ENCODE measurements at places on chromosomes 6 and 20. TPM values are rescaled to one million over a fixed set of nuclear protein-coding genes. Genes with fewer than 3 reads are reported as not detected.

The MAK gene
- total RNA-seq = 0.08 TPM

DNA sequence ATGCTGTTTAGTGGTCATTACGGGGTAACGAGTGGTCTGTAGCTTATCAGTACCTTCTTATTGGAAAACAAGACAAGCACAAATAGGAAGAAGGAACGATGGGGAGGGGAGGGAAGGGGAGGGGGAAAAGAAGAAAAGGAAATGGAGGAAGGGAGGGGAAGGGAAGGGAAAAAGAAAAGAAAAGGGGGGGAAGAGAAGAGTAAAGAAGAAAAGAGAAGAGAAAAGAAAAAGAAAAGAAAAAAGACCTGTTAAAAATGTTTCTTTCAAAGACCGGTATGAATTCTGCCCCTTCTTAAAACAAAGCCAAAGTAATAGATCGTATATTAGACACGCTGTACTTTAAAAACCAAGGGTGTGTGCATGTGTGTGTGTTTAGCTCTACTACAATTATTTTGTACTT lies 2.4 kb upstream of the TENT5A start:
- no peak for DNase-seq

DNA sequence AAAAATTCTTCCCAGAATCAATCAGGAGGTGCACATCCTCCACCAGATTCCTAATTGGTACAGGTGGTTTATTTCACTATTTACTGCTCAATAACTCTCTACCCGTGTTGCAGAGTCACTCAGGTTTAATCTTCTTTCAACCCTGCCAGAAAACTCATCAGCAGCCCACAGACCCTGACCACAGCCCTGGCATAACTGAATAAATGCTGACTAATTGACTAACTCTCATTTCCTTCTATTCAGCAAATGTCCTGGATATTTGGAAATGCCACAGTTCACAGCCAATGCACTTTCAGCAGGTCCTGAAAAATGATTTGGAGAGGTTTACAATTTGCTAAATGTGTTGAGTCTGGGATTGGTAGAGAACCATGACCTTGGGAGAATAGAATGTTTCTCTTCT lies 62.3 kb downstream of the TRMT6 start:
- no peak for DNase-seq

The PCK1 gene
- 0.56 TPM for total RNA-seq

The RSPO4 gene
- total RNA-seq = not detected

- no peak for DNase-seq
Observed at GRCh38 chr6:120686492-120686891, 647.8 kb downstream of the TBC1D32 start.

DNA sequence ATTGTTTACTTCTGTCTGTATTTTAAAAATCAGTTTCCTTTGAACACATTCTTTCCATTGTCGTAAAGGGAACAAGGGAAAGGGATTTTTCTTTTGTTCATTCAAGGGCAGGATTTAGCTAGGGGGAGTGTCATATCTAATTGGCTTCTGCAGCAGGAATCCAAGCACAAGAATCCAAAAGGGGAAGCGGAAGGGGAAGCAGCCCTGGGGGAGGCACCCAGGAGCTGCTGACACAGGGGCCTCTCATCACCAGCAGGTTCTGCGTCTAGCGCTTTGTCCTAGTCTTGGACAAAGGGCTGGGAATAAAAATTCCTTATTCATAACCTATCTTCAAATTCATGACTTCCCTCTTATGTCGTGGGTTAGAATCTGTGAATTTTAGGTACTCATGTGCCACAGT lies 13.7 kb downstream of the RIPK1 start:
- DNase-seq = no peak

The PHIP gene
- total RNA-seq = 26.5 TPM

GRCh38 chr6:52310932-52311331 lies 26.4 kb upstream of the MCM3 start:
- no peak for DNase-seq

The TSPO2 gene
- not detected for total RNA-seq

- DNase-seq = no peak
Observed at GRCh38 chr20:37350649-37351574, 5.0 kb downstream of the SRC start.

DNA sequence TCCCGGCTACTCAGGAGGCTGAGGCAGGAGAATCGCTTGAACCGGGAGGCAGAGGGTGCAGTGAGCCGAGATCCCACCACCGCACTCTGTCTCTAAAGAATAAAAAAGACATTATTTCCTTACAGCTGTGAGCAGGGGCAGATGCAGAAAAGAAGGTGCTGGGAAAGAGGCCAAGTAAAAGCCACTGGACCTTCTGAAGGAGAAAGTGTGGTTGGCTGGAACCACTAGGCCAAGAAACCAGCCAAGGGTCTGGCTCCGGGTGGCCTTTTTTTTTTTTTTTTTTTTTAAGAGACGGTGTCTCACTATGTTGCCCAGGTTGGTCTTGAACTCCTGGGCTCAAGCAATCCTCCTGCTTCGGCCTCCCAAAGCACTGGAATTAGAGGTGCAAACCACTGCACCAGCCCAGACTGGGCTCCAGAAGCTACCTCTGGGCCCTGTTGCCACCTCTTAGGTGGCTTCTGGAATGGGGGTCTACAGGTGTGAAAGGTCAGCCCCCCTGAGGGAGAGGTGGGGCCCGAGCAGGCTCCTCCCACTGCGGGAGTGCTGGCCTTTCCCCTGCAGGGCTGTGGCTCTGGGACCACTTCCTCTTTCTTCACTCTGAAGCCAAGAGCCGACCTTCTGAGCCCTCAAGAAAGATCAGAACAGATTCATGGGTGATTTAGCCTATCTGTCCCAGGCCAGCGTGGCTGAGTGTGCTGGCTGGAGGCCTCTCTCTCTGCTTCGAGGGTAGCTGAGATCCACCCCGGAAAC lies at the start of gene FGD2:
FGD2 (plus strand) TSS at position 595 of the 750 bp plus-strand sequence. CDS start 163 bp downstream, outside the sequence.
- DNase-seq = no peak

- no peak for DNase-seq
Observed at GRCh38 chr20:58833921-58834320, 16.8 kb downstream of the GNAS-AS1 start.

- no peak for DNase-seq
Observed at GRCh38 chr20:20213526-20214121, 154.3 kb upstream of the INSM1 start.

DNA sequence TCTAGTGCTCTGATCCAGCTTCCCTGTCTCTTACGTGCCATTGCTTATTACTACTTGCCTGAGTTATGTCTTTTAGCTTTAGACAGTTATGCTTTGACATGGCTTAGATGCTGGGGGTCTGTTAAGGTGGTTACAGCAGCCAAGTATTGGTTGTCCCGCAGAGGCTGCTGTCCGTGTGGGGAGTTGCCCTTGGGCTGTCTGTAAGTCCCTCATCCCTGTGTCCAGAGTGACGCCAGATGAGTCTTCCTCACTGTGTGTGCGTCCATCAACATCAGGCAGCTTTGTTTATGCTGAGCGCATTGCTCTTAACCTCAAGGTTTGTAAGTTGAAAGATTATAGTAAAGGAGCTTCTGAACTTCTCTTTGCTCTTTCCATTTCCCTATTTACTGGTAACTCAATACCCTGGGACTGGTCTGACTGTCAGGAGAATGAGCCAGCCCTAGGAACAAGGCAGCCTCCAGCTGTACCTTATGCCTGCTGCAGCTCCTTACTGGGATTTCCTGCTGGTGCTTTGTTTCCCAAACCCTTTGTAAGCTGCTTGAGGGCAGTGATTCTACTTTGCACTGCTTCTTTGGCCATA lies 7.2 kb downstream of the FAM120B start:
- DNase-seq = no peak

The CCNC gene
- 68.5 TPM for total RNA-seq

The TFAP2A gene
- total RNA-seq = 0.21 TPM

DNA sequence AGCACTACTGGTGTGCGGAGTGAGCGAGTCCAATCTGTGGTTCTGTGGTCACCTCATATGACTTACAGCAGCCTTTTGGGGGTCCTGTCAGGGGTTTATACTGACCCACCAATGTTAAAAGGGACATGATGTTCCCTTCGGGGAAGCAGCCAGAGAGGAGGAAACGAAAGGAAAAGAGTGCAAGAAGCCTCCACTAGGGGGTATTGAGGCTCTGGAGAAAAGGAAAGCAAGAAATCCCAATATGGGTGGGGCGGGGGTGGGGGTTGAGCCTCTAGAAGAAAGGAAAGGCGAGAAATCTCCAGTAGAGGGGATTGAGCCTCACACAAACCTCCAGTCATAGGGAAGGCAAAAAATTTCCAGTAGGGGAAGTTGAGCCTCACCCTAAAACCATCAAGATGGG lies 249.3 kb upstream of the ECI2 start:
- no peak for DNase-seq

The OPRL1 gene
- total RNA-seq = 0.41 TPM

The RIMS1 gene
- 0.58 TPM for total RNA-seq

DNA sequence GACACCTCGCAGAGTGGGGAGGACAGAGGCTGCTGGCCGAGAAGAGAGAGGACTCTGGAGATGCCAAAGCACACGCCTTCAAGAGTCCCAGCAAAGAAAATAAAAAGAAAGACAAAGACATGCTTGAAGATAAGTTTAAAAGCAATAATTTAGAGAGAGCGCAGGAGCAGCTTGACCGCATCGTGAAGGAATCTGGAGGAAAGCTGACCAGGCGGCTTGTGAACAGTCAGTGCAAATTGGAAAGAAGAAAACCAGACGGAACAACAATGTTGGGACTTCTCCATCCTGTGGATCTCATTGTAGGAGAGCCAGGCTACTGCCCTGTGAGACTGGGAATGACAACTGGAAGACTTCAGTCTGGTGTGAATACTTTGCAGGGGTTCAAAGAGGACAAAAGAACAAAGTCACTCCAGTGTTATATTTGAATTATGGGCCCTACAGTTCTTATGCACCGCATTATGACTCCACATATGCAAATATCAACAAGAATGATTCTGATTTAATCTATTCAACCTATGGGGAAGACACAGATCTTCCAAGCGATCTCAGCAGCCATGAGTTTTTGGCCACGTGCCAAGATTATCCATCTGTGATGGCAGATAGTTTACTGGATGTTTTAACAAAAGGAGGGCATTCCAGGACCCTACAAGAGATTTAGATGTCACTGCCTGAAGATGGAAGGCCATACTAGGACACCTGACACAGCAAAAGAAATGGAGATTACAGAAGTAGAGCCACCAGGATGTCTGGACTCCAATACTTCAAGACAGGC lies 52.2 kb downstream of the REV3L start:
- DNase-seq = no peak

- DNase-seq = no peak
Observed at GRCh38 chr6:28351087-28351486, 1.3 kb downstream of the ZKSCAN3 start.

GRCh38 chr6:140897804-140898573 lies 1234.7 kb upstream of the GJE1 start:
- no peak for DNase-seq

The PRL gene
- 20.3 TPM for total RNA-seq

The CAP2 gene
- total RNA-seq = 0.15 TPM

DNA sequence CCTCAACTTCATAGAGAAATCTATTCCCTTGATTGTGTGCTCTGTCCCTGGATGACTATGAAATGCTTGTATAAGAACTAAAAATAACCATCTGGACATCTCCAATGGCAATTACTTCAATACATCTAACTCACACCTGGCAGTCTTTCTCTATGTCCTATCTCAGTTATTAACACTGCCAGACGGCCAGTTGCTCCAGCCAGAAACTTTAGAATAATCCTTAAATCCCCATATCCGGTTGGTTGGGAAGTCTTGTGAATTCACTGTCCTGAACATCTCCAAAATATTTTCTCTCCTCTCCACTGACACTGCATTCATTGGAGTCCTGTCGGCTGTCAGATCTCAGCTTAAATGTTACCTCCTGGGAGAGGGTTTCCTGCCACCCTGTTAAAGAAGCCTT lies 12.2 kb upstream of the LAMA2 start:
- no peak for DNase-seq

- no peak for DNase-seq
Observed at GRCh38 chr6:36684447-36684812, 5.9 kb downstream of the CDKN1A start.

The THBS2 gene
- total RNA-seq = 0.10 TPM

DNA sequence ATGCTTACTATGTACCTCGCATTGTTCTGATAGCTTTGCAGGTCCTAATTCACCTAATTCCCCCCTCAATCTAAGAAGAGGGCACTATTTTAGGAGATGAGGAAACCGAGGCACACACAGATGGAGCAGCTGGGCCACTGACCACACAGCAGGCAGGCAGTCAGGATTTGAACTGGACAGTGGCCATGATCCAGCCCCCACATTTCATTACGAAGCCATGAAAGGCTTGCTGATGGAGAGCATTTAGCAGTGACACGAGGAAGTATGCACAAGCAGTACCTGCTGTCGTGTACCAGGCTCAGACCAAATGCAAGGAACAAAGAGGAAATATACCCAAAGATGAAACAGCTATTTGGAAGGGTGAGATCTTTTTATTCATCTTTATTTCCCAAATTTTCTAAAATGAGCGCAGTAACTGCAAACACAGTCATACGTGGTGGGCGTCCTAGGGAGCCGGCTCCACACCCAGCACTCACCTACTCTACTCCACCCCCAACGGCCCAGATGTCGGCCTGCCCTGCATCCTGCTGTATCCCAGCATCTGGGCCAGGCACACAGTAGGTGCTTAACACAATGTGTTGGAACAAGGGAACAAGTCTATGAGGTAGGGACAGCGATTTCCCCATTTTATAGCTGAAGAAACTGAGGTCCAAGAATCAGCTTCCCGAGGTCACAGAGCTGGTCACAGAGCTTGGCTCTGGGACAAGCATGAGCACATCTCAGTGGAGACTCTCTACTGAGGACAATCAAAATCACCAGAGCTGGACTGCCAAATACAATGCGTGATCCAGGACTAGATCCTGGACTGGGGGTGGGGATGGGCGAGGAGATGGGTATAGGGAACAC lies 15.0 kb downstream of the PREX1 start:
- no peak for DNase-seq

The CRYBG1 gene
- 30.7 TPM for total RNA-seq

- DNase-seq = no peak
Observed at GRCh38 chr6:38337819-38338465, 301.8 kb downstream of the BTBD9 start.

GRCh38 chr6:136333824-136334464 lies 44.3 kb upstream of the BCLAF1 start:
- DNase-seq = no peak

DNA sequence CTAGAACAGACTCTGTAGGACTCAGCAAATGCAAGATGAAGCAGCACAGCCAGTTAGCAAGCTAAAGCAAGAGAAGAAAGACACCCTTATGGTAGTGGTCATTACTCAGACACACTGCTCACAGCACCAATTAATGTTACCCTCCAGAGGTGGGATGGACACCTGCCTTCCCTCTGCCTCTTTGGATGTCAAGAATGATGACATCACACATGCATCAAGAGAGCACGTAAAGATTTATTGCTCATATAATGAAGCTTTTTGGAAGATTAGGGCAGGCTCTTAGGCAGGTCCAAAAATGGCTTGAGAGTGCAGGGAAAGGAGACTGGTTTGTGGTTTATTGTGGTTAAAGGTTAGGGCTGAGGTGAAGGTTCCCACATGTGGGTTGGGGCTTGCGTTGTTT lies 137.0 kb downstream of the PRDM13 start:
- no peak for DNase-seq

DNA sequence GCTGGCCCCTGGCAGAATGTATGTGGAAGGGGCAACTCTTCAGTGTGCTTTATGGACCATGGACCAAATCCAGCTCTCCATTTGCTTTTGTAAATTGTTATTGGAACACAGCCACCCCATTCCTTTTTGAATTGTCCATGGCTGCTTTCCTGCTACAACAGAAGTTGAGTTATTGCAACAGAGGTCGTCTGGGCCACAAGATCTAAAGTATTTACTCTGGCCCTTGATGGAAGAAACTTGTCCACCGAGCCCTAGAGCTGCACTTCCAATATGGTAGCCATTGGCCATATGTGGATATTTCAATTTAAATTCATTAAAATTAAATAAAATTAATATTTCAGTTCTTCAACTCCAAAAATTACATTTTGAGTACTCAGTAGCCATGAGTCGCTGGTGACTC lies 543.5 kb downstream of the PTPRT start:
- no peak for DNase-seq

Data from GM12878 (cell line).